ENCODE measurements at places on chromosomes 3 and 15.
A peak's percentile ranks its signal among the peaks of the same experiment; 100 is the strongest.

- no peak for DNase-seq
Measured at GRCh38 chr15:68354268-68354667, 76.7 kb downstream of the FEM1B start.

- DNase-seq: no peak
Measured at GRCh38 chr15:71066983-71067382, 48.3 kb upstream of the THSD4 start.

- DNase-seq: no peak
Measured at GRCh38 chr15:31360158-31360561, 33.5 kb downstream of the KLF13 start.

DNA sequence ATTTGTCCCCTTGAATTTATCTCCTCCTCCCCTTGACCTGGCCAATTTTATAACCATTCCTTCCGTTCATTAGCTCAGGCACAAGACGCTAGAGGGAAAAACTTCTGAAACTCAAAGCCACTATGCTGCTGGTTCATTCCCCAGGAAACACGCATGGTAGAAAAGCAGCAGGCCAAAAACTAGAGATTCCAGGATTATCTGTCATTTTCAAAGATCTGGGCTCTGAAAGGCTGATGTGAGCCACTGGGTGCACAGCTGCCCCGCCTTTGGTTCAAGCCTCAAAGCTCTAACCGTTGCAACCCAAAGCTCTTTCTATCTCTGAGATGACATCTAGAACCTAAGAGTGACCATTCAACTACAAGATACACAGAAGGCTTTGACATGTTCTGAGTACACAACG is 6.1 kb downstream of the ANP32A start:
- no peak for DNase-seq

- DNase-seq: no peak
Measured at GRCh38 chr3:167843481-167843880, 108.0 kb downstream of the SERPINI1 start.

DNA sequence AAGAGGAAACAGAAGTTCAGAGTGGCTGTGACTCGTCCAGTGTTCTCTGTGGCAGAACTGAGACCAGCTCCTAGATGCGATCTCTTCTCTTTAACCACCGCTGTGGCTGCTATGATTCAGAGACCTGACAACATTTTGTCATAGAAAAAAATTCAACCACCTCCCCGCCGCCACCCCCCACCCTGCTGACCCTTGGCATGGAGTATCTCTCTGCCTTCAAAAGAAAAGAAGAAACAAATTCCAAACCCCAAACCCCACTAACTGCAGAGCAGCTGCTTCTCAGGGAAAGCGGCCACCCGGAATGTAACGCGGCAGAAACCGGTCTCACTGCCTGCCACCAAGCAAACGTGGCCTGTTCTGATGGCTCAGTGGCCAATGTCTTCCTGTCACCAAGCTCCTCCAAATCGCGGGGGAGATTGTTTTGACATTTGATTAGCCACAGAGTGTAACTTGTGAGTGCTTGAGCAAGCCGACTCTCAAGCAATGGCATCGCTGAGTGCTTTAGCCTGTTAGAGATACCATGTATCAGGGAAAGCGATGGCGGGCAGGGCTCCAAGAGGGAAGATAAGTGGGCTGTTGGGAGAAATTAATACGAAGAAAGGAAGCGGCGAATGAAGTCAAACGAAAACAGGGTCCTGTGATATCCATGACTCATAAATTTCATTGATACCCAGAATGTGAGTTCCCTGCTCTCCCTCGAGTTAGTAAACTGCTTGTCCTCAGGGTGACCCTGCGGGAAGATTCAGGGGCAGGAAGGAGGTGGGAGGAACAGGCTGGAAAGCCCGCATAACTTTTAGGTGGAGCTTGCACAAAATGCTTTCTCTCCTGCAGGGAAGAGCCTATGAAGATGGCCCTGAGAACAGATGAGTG is 44.8 kb upstream of the TLE3 start:
- DNase-seq: peak; percentile 51

GRCh38 chr3:161219495-161219894 is 1.6 kb upstream of the NMD3 start:
- DNase-seq: no peak

DNA sequence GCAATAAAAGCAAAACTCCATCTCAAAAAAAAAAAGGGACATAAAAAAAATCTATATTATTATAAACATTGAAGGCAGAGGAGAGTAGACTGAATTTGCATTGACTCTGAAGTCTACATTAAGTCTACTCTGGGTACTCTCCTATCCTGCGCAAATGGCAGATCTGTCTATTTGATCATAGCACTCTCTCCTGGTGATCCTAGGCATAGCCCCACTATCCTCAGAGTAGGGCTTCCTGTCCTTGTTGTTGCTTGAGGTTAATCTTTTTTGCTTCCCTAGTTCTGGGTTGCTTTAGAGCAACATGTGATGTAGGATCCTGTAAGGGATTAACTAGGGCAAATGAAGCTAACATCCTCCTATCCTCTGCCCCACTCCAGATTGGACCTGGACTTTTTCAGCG is 82.1 kb upstream of the LRRFIP2 start:
- DNase-seq: no peak

DNA sequence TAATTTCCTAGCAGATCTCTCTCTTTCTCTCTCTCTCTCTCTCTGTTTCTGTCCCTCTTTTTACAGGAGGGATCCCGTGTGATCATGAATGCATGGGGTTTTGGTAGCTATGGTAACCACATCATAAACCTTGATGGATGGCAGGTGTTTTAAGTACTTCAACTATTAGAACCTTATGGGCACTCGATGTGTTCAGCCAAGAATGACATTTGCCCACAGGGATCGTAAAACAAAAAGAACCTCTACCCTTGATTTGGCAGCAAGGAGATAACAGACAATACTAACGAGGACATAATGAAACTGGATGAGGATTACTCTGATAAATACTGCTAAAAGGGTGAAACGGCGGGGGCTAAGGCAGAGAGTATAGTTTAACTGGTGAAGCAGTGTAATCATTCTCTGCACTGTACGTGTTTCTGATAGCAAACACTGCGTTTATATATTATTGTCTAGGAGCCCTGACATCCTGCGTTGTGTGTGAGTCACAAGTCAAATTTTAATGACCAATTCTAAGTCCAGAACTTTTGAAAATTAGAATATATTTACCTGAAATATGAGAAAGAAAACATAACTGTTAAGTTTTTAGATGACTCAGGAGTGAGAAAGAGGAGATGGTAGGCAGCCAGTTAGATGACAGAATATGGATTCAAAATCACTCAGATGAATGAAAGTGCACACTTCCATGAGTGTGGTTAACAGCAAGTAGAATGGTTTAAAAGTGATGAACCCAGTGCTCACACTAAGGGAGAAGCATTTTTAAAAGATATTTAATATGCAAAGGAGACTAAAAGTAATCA is 80.3 kb downstream of the OTOL1 start:
- DNase-seq: no peak

GRCh38 chr15:39248204-39248603 is 332.7 kb upstream of the THBS1 start:
- no peak for DNase-seq

- DNase-seq: no peak
Measured at GRCh38 chr15:39448409-39448808, 132.5 kb upstream of the THBS1 start.

DNA sequence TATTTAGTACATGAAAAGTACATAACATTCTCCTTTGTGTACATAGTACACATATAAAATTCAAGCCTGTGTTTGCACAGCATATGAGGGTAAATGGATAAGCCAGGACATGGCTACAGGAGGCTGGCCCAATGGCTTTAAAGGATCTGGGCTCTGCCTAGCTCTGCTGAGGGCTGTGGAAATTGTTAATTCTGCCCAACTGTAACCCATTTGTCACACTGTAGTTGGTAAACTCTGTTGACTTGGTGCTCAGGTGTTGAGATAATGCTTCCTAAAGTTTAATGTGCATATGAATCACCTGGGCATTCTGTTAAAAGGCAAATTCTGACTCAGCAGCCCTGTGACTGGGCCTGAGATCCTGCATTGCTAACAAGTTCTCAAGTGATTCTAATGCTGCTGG is 196.5 kb upstream of the ZPLD1 start:
- no peak for DNase-seq

DNA sequence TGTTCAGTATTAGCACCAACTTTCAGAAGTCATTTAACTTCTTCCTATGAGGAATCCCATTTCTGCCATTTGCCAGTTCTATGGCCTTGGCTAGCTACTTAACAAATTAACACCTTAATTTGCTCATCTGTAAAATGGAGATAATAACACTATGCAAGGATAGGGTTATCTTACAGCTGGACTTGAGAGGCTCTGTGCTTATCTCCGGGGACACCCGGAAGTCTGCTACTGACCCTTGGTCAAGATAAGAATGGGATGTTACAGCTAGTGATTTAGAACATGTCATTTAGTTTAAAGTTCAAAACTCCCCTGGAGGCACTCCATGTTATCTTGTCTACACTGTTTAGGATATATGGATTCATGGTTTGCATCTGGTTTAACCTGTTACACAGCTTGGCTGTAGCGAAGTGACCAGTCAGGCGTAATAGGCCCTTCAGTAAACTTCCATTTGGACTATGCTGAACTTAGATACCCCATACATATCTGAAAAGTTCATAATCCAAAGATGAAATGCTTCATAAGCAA is 156.0 kb upstream of the CD96 start:
- no peak for DNase-seq

- DNase-seq: no peak
Measured at GRCh38 chr3:126732281-126733060, 28.4 kb downstream of the CHCHD6 start.

DNA sequence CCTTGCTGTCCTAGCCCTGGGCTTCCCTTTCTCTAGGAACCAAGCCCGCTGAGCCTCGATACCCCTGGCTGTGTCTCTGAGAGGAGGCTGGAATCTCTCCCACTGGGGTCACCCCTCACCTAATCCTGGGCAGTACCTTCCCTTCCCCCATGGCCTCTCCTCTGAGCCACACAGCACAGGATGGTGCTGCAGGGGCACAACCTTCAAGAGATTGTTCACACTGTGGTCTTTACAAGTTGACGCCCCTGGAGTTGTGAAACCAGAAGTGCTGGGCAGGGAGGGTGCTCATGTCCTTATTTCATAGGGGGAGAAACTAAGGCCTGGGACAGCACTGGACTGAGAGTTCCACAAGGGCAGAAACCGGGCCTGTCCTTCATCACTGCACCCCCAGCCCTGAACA is 70.9 kb upstream of the TMEM115 start:
- DNase-seq: no peak

GRCh38 chr3:133460809-133461208 is 61.0 kb downstream of the BFSP2 start:
- DNase-seq: no peak

- DNase-seq: no peak
Measured at GRCh38 chr3:45104715-45105711, 41.2 kb downstream of the CDCP1 start.

- DNase-seq: no peak
Measured at GRCh38 chr3:24688446-24689148, 193.9 kb upstream of the THRB start.

DNA sequence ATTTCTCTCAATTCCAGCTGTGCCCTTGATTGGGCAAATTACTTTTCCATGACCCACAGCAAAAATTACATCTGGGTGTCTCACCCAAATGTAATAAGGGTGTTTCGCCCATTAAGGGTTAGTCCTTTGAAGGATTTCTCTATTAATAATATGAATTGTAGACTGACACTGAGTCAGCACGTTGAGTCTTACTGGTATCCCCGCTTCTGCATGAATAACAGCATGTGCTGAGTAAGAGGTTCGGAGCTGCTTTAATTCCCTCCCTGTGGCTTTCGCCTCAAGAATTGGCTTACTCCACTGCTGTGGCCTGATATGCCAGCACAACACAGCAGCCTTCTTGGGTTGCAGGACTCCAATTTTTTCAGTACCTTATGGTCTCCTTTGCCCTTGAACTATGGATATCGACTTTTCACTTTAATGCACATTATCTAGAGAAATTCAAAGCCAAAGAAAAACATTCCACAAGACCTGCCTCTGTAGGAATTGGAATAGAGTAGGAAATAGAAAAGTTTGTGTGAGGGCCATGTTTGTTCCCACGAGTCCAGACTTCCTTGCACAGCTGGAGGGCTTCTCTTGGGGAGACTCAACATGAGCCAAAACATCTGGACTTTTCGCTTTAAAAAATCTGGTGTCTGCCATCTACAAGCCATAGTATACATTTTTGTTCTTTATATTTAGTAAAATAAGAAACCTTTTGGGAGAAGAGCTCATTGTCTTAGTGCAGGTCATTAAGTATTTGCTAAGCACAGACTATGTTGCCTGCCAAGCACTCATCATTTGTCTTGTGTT is 20.7 kb upstream of the ERC2 start:
- DNase-seq: no peak

DNA sequence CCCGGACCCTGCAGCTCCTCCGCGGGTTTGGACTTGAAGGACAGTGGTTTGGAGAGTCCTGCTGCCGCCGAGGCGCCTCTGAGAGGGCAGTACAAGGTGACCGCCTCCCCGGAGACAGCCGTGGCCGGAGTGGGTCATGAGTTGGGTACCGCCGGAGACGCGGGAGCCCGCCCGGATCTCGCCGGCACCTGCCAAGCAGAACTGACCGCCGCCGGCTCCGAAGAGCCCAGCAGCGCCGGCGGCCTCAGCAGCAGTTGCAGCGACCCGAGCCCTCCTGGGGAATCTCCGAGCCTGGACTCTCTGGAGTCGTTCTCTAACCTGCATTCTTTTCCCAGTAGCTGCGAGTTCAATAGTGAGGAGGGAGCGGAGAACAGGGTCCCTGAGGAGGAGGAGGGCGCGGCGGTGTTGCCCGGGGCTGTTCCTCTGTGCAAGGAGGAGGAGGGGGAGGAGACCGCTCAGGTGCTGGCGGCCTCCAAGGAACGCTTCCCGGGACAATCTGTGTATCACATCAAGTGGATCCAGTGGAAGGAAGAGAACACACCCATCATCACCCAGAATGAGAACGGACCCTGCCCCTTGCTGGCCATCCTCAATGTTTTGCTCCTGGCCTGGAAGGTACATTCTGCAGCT is 634 bp downstream of the MINDY2 start:
- DNase-seq: peak; percentile 16

DNA sequence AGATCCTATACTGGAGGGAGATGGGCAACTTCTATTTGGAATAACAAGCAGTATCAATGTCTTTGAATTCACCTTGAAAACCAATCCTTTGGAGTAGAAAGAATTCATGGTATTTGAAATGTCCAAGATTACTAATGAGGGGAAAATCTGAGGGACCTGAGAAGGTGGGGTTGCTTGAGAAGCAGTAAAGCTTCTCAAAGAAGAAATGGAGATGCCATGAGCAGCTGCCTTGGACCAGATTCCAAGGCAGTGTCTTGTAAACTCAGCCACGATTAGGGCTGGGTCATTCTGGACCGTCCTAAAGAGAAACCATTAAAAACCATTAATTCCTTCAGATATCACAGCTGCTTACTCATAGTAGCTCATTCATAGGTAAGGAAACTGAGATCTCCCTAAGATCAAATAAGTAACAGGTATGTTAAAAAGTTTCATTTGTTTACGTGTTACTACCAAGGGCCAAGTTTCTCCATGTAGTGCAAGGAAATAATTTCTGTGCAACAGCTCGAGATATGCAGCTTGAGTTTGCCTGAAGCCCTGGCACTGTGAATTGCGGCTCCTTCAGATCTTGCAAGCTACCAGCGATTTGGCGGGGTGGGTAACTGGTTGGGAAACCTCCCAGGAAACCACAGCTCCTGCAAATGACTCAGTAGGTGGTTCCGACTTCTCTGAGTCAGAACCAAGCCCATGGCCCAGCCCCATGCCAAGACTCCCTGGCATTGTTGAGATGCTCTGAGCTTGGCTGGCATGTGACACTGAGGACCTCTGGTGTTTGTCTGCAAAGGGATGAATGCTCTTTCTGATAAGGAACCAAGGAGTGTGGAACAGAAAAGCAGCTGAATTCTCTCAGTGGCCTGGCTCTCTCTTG is 296.8 kb downstream of the RORA start:
- peak; percentile 28 for DNase-seq
